ENCODE measurements at places on chromosomes 4 and X.
A peak's percentile ranks its signal among the peaks of the same experiment; 100 is the strongest.

GRCh38 chr4:183096276-183096965 is 2.6 kb upstream of the WWC2 start:
- no peak for DNase-seq

DNA sequence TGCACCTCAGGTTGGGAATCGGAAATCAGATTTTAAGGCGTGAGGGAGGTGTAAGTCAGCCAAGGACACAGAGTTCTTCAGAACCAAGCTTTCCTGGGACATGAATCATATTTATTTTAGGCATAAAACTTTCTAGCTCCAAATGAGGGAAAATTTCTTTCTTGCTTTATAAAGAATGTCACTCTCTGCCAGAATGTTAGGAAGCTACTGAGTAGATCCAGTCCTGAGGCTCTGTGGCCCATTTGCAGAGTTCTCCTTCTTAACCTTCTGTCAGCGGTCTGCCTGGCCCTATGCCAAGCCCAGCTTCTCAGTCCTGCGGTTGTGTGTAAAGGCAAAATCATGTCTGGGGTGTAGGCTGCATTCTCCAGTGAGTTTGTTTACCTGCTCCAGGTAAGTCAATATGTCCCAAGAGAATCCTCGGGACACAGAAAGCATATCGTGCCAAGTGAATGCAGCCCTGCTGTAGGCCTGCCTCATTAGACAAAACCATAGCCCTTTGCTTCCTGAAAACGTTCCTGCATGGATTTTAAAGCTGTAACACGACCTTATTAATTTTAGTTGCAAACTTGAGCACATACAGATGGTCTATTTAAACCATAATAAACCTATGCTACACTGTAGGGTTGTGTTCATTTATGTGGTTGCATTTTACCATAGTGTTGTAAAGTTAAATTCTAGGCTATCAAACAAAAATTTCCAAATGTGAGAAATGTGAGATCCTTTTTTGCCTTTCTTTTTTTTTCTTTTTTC is 29.2 kb upstream of the CCNI start:
- peak; percentile 59 for DNase-seq

- no peak for DNase-seq
These were observed 30.4 kb upstream of the TEC start for GRCh38 chr4:48300004-48300403.

- DNase-seq = peak; percentile 56
These were observed 1.6 kb downstream of the KDM6A start for GRCh38 chrX:44874420-44875184.

Measured in KBM-7 (cell line).